SW 1271 (cell line): ENCODE measurements at places on chromosomes 12 and 14.

DNA sequence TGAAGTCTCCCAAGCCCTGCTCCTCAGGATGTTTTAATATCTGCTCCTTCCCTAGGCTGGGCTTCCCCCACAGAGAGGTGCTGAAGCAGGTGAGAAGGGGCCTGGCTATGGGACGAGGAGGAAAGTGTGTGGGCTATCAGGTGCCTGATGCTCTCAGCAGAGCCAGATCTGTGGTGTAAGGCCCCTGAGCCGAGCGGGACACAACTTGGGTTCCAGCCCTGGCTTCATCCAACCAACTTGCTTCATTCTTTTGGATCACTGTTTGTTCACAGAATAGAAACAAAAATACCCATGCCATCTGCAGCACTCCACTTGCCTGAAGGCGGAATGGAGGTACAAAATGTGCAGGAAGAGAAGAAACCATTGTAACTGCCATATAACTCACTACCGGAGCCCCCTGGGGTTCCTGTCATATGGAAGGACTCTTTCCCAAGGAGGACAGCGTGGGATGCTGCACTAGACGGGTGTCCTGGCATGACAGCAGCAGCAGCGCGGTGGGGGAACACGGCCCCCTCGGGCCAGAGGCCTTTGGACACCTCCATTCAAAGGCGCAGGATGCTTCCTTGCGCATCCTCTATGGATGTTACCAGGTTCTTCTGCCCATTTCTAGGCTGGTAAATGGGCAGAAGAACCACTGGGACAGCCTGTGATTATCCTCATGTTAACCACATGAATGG, 95.8 kb downstream of the CRACR2A start:
- DNase-seq: no peak

GRCh38 chr14:51582437-51582836, 69.3 kb upstream of the FRMD6 start:
- no peak for DNase-seq

DNA sequence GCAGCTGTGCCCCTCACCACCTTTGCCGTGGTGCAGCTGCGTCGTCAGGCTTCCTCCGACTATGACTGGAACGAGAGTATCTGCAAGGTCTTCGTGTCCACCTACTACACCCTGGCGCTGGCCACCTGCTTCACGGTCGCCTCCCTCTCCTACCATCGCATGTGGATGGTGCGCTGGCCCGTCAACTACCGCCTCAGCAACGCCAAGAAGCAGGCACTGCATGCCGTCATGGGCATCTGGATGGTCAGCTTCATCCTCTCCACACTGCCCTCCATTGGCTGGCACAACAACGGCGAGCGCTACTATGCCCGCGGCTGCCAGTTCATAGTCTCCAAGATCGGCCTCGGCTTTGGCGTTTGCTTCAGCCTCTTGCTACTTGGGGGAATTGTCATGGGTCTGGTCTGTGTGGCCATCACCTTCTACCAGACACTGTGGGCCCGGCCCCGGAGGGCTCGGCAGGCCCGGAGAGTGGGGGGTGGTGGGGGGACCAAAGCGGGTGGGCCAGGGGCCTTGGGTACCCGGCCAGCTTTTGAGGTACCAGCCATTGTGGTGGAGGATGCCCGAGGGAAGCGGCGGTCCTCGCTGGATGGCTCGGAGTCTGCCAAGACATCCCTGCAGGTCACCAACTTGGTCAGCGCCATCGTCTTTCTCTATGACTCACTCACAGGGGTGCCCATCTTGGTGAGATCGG, 2.6 kb downstream of the GPR162 start:
- DNase-seq: no peak

DNA sequence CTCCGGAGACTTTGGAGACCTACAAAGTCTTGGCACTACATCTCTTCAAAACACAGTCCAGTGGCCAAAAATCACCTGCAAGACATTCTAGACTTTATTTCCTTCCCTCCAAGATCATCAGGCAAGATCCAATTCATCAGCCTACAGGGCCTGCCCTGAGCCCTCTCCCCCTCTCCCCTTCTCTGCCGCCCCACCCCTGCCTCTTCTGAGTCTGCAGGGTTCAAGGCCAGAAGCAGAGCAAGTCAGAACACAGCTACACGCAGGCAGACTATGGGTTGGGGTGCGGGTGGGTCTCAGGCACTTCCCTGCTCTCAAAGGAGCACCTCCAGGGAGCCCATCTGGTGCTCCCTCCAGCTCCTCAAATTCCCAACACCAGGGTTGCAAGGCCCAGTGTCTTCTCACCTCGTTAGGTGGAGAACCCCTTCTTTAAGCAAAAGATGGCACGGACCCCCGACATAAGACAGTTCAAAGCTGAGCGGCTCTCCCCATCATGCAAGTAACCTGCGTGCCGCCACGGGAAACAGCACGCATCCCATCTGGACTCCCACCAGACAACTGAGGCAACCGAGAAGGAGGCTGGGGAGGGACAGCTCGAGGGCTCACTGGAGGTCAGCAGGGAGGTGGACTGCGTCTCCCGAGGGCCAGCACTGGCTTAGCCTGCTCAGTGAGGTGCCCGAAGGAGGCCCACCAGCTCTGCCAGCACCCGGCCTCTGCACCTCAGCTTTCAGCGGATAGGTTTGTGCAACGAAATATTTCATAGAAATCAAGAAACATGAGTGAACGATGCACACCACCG, 5.6 kb upstream of the INF2 start:
- no peak for DNase-seq

DNA sequence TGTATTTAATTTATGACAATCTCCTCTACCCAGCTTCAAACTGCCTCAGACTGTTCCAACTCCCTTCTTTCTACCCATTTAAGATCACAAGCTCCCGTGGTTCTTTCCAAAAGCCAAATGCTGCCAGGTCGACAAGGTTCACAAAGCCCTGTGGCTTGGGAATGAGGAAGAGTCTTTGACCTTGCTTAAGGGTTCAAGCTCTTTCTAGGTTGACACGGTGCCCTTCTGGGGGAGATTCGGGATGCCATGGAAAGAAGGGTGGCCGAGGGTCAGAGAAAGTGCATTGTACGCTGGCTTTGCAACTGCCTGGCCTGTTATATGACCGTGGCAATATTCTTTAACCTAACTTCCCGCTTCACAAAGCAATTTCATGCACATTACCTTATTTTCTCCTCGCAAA, 239.3 kb downstream of the ANO2 start:
- DNase-seq: no peak

DNA sequence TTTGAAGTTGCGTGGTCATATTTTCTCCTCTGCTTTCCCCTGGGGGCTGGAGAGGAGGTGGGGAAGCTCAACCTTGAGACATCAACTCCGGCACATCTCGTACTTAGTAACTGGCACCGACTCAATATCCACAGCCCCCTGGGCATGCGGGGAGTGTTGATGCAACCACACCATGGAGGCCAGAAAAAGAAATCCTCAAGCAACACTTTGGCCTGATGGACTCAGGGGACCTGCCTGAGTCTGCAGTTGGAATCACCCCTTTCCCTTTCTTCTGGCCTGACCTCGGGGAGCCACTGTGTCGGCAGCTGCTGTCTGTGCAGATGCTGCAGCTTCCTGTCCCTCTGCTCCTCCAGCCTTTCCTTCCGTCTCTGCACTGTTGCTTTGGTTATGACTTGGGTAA, 11.4 kb upstream of the AACS start:
- no peak for DNase-seq

DNA sequence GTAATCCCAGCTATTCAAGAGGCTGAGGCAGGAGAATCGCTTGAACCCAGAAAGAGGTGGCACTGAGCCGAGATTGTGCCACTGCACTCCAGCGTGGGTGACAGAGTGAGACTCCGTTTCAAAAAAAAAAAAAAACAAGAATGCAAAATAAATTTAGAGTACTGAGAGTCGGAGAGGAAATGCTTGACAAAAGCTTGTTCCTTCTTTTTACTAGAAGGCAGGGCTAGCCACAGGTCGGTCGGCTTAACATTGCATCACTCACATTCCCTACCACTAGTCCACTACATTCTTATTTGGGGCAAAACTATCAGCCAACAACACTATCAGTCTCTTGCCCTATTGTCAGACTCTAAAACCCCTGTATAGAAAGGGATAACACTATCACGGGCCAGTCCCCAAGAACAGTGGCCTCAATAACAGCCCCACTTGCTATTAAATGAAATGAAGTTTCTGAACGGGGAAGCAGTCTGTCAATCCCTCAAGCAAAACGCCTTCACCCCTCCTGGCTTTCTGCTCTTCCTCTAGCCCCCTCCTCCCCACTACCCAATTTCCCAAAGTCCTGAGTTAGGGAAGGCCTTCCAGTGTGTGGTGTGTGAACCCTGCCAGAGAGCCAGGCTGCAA, 1.0 kb downstream of the RNF41 start:
- DNase-seq: no peak

GRCh38 chr12:86376052-86376451, 119.9 kb upstream of the MGAT4C start:
- DNase-seq: no peak

GRCh38 chr12:62297321-62297720, 37.1 kb downstream of the USP15 start:
- no peak for DNase-seq

GRCh38 chr14:67892466-67893100, 73.0 kb downstream of the RAD51B start:
- DNase-seq: no peak

GRCh38 chr12:61863811-61864210, 396.4 kb upstream of the USP15 start:
- no peak for DNase-seq

DNA sequence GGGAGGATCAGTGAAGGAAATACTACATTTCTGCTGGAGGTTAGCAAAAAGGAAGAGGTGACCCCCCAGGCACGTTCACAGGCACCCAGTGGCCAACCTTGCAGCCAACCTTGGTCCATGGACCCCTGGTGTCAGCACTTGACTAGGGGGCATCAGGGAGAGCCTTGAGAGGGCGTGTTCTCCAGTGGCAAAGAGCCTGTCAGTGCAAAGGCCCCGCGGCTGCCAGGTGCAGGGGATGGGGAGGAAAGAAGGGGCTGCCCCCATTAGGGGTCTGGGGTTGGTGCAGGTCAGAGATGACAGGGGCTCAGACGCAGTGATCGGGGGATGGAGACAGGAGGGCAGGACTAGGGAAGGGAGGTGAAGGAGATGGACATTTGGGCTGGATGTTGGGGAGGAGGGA, 22.7 kb upstream of the ULK1 start:
- DNase-seq: no peak

DNA sequence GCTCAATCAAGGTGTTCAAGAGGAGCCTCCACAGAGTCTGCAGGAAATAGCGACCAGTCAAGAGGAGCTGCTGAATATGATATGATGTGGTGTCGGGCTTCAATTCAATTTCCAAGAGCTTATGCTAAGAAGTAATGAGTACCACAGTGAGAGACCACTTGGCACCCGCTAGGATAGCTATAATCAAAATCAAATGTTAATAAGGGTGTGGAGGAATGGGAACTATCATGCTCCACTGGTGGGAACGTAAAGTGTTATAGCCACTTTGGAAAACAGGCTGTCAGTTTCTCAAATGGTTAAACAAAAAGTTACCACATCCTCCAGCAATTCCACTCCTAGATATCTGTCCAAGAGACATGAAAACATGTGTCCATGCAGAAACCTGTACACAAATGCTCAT, 6.7 kb downstream of the POLR3B start:
- no peak for DNase-seq

- DNase-seq: peak; percentile 26
These were observed 945 bp upstream of the HIP1R start for GRCh38 chr12:122834104-122834920.

DNA sequence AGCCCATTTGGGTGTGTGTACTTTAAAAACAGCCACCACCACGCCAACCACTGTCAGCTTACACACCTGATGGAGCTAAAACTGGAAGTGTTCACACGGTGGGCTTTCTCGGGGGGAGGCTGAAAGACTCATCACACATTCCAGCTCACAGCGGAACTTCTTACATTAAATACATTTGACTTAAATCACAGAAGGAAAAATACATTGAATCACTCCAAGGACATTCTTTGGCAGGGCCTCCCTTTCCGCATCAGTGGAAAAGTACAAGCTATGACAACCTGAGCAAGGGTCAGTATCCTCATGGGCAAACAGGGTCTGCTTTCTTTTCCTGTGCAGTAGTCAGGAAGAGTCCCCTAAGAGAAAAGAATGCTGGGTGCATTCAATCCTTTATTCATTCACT, 31.0 kb upstream of the TC2N start:
- no peak for DNase-seq

GRCh38 chr14:102081231-102082080, 5.4 kb downstream of the HSP90AA1 start:
- no peak for DNase-seq

- DNase-seq: no peak
These were observed 69.4 kb downstream of the ATXN2 start for GRCh38 chr12:111529424-111530368.

- no peak for DNase-seq
These were observed 283.5 kb upstream of the RGS6 start for GRCh38 chr14:71648725-71649124.

DNA sequence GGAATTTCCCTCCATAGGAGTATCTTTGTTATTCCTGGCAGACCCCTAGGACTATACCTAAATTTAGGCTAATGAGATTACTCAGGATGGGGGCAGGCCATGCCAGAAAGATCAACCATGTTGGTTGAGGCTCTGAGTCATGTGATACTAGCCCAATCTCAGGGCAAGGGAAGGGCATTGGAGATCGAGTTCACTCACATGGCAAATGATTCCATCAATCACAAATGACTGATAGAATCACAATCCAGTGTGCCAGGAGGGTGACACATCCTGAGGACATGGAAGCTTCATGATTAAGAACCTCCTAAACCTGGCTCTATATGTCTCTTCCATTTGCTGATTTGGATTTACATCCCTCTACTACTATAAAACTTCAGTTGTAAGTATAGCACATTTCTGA, 182.3 kb downstream of the NTF3 start:
- no peak for DNase-seq

- no peak for DNase-seq
These were observed 52.5 kb downstream of the C12orf75 start for GRCh38 chr12:105382771-105383622.

DNA sequence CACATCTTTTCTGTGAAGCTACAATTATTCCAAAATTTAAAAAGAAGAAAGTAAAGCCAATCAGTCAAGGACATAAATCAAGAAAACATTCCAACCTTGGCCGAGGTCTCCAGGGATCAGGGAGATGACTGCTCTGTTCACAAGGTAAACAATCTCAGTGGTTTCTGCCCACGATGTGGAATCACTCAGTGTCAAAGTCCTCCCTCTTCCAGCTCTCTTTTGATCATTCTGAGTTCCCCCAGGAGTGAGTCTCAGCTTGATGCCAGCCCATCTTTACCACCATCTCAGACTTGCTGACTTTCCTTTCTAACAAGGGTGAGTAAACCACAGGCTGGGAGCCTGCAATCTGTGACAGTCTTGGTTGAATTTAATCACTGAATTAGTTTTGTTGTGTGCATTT, 4.8 kb upstream of the SERPINA9 start:
- no peak for DNase-seq

- no peak for DNase-seq
These were observed 27.7 kb downstream of the TPCN1 start for GRCh38 chr12:113248842-113249435.

GRCh38 chr14:56875104-56875675, 64.9 kb upstream of the OTX2 start:
- DNase-seq: no peak

DNA sequence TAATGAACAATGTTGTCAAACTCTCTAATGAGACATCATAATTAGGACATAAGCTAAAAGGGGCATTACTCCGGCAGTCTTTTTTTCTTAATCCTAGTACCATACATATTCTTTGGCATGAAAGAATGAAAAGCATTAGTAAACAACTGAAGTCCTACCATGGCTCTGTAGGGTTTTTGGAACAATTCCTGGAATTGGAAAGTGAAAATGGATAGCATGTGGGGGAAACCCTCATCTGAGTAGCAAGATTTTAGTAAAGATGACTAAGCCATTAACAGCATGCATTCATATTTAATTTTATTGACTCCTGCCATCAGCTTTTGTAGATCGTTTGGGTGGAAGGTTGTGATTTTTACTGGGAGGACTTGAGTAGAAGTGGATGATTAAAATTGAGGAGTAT, 216.2 kb upstream of the PDZRN4 start:
- no peak for DNase-seq
